ENCODE measurements at places on chromosomes 13 and 19. TPM values are rescaled to one million over a fixed set of nuclear protein-coding genes. Genes with fewer than 3 reads are reported as not detected.
A peak's percentile ranks its signal among the peaks of the same experiment; 100 is the strongest.

GRCh38 chr13:46659413-46660065 is 106.6 kb downstream of the LRCH1 start:
- no peaks in the 10 kb centered on the region for H3K36me3 ChIP-seq
- H3K4me3 ChIP-seq: no peak overlapping the region
- peaks cover 18% of the 10 kb centered on the region for H3K4me1 ChIP-seq
- DNase-seq: no peak

GRCh38 chr13:50426927-50427326 is 411.7 kb downstream of the KCNRG start:
- peaks cover 7% of the 10 kb centered on the region for H3K4me1 ChIP-seq
- no peaks in the 10 kb centered on the region for H3K27me3 ChIP-seq
- H3K4me3 ChIP-seq: no peak overlapping the region
- no peak overlapping the region for H3K27ac ChIP-seq
- H3K36me3 ChIP-seq: no peaks in the 10 kb centered on the region

- H3K36me3 ChIP-seq: peaks cover 4% of the 10 kb centered on the region
- H3K27me3 ChIP-seq: no peaks in the 10 kb centered on the region
- peaks cover 8% of the 10 kb centered on the region for H3K4me1 ChIP-seq
- H3K27ac ChIP-seq: no peak overlapping the region
Observed at GRCh38 chr13:50208826-50209335, 193.6 kb downstream of the KCNRG start.

DNA sequence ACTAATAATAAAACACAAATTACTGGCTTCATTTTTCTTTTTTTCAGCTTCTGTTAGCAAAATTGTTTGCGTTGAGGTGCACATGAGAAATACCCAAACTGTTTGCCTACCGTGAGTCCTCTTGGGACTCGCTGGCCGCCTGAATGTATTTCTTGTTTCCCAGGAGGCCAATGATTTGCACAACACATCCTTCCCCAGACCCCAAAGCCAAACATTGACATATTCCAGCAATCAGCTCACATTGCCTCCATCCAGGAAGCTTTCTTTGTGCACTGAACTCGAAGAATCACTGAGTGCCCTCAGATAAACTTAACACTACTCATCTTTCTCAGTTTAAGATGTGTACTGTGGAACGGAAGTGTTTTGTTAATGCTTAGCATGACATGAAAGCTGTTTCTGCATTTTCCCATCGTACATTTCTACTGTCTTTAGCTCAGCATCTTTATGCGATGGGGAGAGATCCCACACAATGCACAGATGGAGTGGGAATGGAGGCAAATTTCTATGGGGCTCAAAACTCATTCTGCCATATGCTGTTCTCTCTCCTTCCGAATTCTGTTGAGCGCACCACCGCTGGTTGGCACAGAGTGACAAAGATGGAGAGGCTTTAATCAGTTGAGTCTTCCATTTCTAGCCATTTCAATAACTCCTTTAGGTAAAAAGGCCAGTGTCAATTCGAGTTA is 399.5 kb downstream of the RFC3 start:
- H3K36me3 ChIP-seq: no peaks in the 10 kb centered on the region
- no peaks in the 10 kb centered on the region for H3K27me3 ChIP-seq
- DNase-seq: no peak
- H3K4me3 ChIP-seq: no peak overlapping the region
- H3K4me1 ChIP-seq: no peaks in the 10 kb centered on the region
- H3K27ac ChIP-seq: no peak overlapping the region

GRCh38 chr19:17341386-17341785 is 4.0 kb downstream of the GTPBP3 start:
- peaks cover 26% of the 10 kb centered on the region for H3K4me1 ChIP-seq
- peak overlapping the region; percentile 46 for H3K4me3 ChIP-seq
- peak overlapping the region; percentile 74 for H3K27ac ChIP-seq
- no peak for DNase-seq
- peaks cover 6% of the 10 kb centered on the region for H3K36me3 ChIP-seq
- no peaks in the 10 kb centered on the region for H3K27me3 ChIP-seq

- no peaks in the 10 kb centered on the region for H3K27me3 ChIP-seq
- H3K4me3 ChIP-seq: no peak overlapping the region
- DNase-seq: peak; percentile 8
- H3K27ac ChIP-seq: no peak overlapping the region
Observed at GRCh38 chr13:79770056-79770455, 289.1 kb downstream of the NDFIP2 start.

DNA sequence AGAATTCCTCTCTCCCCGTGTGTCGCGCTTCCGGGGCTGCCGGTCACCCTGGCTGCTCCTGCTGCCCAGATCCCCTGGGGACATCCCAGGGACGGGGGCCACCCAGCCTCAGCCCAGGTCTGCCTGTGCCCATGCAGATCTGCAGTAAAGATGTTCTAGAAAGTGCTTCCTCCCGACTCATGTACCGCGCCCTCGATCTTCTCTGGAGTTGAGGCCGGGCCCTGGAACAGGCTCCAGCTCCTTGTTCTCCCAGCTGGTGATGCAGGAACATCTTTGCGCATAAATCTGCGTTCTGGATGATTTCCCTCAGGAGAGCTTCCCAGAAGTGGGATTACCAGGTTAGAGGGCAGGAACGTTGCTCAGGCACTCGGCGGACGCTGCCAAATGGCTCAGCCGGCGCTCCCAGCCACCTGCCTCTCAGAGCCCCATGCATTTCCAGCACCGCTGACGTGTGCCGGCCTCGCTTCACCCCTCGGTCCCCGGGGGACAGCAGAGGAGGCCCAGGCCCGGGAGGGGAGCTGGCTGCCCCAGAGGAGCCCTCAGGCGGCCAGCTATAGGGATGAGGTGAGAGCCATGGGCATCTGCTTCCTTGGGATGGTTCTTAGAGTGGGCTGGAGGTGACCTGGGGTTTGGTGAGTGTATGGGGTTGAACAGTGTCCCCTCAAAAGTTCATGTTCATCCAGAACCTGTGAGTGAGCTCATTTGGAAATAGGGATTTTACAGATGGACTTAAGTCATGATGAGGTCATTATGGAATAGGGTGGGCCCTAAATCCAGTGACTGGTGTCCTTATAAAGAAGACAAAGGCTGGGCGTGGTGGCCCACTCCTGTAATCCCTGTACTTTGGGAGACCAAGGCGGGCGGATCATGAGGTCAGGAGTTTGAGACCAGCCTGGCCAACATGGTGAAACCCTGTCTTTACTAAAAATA is 42.6 kb downstream of the CRTC1 start:
- H3K27me3 ChIP-seq: no peaks in the 10 kb centered on the region
- no peaks in the 10 kb centered on the region for H3K36me3 ChIP-seq
- H3K4me3 ChIP-seq: no peak overlapping the region
- H3K27ac ChIP-seq: no peak overlapping the region

- no peaks in the 10 kb centered on the region for H3K27me3 ChIP-seq
- no peaks in the 10 kb centered on the region for H3K4me1 ChIP-seq
- H3K36me3 ChIP-seq: no peaks in the 10 kb centered on the region
- no peak overlapping the region for H3K27ac ChIP-seq
Observed at GRCh38 chr13:42486711-42487198, 87.2 kb upstream of the TNFSF11 start.

DNA sequence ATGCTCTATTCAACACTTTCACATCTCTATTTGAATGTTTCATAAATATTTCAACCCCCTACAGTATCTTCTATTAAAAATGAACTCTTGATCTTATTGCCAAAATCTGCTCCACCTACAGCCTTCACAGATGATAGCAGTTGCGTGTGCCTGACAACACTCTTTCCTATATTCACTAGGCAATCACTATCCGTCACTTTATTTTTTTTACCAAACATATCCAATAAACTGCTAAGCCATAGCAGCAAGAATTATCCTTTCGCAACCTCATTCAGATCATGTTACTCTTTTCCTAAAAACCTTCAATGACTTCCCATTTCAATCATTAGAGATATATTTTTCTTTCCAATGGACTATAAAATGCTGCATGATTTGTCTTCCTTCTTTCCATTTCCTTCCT is 629.8 kb upstream of the PCDH9 start:
- H3K4me3 ChIP-seq: no peak overlapping the region
- peaks cover 8% of the 10 kb centered on the region for H3K4me1 ChIP-seq
- H3K27ac ChIP-seq: no peak overlapping the region
- DNase-seq: no peak
- H3K36me3 ChIP-seq: no peaks in the 10 kb centered on the region

DNA sequence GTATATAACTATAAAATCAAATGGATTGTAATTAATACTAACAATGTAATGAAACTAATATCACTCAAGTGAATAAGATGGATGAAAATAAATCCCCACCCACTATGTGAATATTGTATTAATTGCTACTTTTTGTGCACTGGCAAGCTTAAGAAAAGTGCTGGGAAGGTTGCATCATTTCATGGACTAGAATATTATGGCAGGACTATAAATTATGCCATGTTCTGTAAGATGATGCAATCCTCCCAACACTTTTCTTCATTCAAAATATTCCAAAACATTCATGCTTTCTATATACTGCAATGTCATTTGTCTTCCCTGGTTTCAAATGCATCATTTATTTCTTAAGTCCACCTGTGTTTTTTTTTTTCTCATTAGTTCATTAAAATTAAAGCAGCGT is 457.6 kb upstream of the GPC6 start:
- no peak overlapping the region for H3K4me3 ChIP-seq
- no peak overlapping the region for H3K27ac ChIP-seq
- H3K27me3 ChIP-seq: no peaks in the 10 kb centered on the region

- H3K27me3 ChIP-seq: no peaks in the 10 kb centered on the region
- H3K36me3 ChIP-seq: no peaks in the 10 kb centered on the region
- H3K4me1 ChIP-seq: peaks cover 11% of the 10 kb centered on the region
- DNase-seq: peak; percentile 68
- peak overlapping the region; percentile 53 for H3K27ac ChIP-seq
Observed at GRCh38 chr19:9865732-9866501, 30.8 kb downstream of the PIN1 start.

GRCh38 chr19:58568453-58569130 is 4.5 kb downstream of the MZF1 start:
- no peak for DNase-seq
- peaks cover 4% of the 10 kb centered on the region for H3K4me1 ChIP-seq

- DNase-seq: no peak
- no peaks in the 10 kb centered on the region for H3K27me3 ChIP-seq
- no peaks in the 10 kb centered on the region for H3K36me3 ChIP-seq
- no peak overlapping the region for H3K4me3 ChIP-seq
- H3K27ac ChIP-seq: no peak overlapping the region
Observed at GRCh38 chr19:726993-727956, 18.5 kb downstream of the PALM start.

- no peak overlapping the region for H3K4me3 ChIP-seq
- H3K27ac ChIP-seq: no peak overlapping the region
Observed at GRCh38 chr13:97889803-97890202, 63.7 kb upstream of the IPO5 start.

DNA sequence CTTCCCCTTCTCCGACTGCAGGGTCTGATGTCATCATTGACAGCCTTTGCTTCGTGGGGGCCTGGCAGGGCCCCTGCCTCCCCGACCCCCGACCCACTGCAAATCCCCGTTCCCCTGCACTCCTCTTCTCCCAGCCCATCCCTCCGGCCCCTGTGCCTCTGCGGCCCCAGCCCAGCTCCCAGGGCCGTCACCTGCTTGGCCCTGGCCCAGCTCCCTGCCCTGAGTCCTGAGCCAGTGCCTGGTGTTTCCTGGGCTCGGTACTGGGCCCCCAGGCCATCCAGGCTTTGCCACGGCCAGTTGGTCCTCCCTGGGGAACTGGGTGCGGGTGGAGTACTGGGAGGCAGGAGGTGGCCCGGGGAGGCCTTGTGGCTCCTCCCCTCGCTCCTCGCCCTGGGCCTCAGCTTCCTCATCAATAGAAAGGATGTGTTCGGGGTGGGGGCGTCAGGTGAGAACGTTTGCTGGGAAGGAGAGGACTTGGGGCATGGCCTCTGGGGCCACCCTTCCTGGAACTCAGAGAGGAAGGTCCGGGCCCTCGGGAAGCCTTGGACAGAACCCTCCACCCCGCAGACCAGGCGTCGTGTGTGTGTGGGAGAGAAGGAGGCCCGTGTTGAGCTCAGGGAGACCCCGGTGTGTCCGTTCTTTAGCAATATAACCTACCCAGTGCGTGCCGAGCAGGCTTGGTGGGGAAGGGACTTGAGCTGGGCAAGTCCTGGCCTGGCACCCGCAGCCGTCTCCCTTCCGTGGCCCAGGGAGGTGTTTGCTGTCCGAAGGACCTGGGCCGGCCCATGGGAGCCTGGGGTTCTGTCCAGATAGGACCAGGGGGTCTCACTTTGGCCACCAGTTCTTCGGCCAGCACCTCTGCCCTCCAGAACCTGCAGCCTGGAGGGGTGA is 15.9 kb upstream of the CELF5 start:
- H3K36me3 ChIP-seq: peaks cover 12% of the 10 kb centered on the region
- H3K4me1 ChIP-seq: peaks cover 4% of the 10 kb centered on the region
- H3K27ac ChIP-seq: no peak overlapping the region
- no peaks in the 10 kb centered on the region for H3K27me3 ChIP-seq
- no peak overlapping the region for H3K4me3 ChIP-seq

DNA sequence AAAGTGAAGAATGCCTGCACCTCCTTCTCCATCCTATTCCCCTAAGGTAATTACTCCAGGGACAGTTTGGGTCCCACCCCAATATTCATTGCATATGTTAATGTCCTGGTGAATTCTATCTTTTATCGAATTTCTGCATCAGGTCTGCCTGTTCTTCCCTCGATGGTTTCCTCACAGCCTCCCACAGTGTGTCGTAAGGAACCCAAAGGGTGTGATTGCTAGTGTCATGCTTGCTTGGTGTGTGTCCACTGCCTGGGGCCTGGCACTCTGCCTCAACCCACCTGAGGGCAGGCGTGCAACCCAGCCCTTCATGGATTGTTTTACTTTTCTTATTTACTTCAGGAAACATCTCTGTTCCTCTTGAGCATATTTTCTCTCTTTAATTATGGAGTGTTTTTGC is 60.2 kb upstream of the CYSLTR2 start:
- DNase-seq: no peak
- H3K36me3 ChIP-seq: no peaks in the 10 kb centered on the region
- peaks cover 36% of the 10 kb centered on the region for H3K4me1 ChIP-seq
- H3K27ac ChIP-seq: peak overlapping the region; percentile 90
- H3K27me3 ChIP-seq: no peaks in the 10 kb centered on the region
- peak overlapping the region; percentile 13 for H3K4me3 ChIP-seq

GRCh38 chr13:27403727-27404385 is 20.6 kb upstream of the GTF3A start:
- no peaks in the 10 kb centered on the region for H3K27me3 ChIP-seq
- H3K4me3 ChIP-seq: no peak overlapping the region
- H3K27ac ChIP-seq: no peak overlapping the region

DNA sequence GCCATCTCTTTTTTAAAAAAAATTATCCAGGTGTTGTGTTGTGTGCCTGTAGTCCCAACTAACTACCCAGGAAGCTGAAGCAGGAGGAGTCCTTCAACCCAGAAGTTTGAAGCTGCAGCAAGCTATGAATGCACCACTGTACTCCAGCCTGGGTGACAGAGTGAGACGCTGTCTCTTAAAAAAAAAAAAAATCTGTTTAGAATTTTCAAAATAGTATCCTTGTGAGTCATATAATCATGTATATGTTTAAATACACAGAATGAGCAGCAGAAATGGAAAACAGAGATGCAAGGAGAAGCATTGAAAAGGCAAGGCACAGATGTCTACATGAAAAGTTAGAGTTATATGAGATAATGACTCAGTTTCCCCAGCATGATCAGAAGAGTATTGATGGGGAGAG is 31.2 kb downstream of the SYDE1 start:
- no peak for DNase-seq
- no peaks in the 10 kb centered on the region for H3K4me1 ChIP-seq
- no peak overlapping the region for H3K27ac ChIP-seq
- no peak overlapping the region for H3K4me3 ChIP-seq
- H3K36me3 ChIP-seq: no peaks in the 10 kb centered on the region

GRCh38 chr19:49423985-49424303 is 703 bp upstream of the PTH2 start:
- peaks cover 46% of the 10 kb centered on the region for H3K4me1 ChIP-seq
- peaks cover 68% of the 10 kb centered on the region for H3K27me3 ChIP-seq
- peak overlapping the region; percentile 61 for H3K4me3 ChIP-seq
- H3K36me3 ChIP-seq: no peaks in the 10 kb centered on the region

Gene KIR2DL1
- total RNA-seq: not detected

Gene KL
- not detected for total RNA-seq

Gene ZNF585A
- total RNA-seq: 14.7 TPM

Gene C1QTNF9B
- total RNA-seq: 0.28 TPM

Gene TRAPPC5
- total RNA-seq: 78.3 TPM

Gene ATXN8OS
- total RNA-seq: not detected
